Subcutaneous preadipocyte (primary cell): ENCODE measurements at places on chromosomes 7 and 10. TPM values are rescaled to one million over a fixed set of nuclear protein-coding genes. Genes with fewer than 3 reads are reported as not detected.

The CYP26C1 gene
- total RNA-seq: under 0.01 TPM in 2 replicates

The HPS1 gene
- 35.0 and 38.2 TPM in 2 replicates for total RNA-seq

The ACTR3C gene
- 0.20 and 0.37 TPM in 2 replicates for total RNA-seq

The ANKRD7 gene
- total RNA-seq: 0.37 and 0.39 TPM in 2 replicates

The ARMC3 gene
- not detected in 2 replicates for total RNA-seq

The AFAP1L2 gene
- total RNA-seq: under 0.01 and 0.20 TPM in 2 replicates

The TAF3 gene
- total RNA-seq: 1.8 and 2.9 TPM in 2 replicates

The PLXDC2 gene
- total RNA-seq: 0.37 and 0.39 TPM in 2 replicates
